NCI-H1105 treated with DMSO at 0.1 percent for 48 hours (cell line): ENCODE measurements at places on chromosomes 7 and 10.

GRCh38 chr10:69573056-69573806 is at the start of gene NEUROG3:
NEUROG3 (minus strand) TSS chr10:69573422; CDS start chr10:69573043, 379 bp downstream.
- peak; percentile 56 for DNase-seq

DNA sequence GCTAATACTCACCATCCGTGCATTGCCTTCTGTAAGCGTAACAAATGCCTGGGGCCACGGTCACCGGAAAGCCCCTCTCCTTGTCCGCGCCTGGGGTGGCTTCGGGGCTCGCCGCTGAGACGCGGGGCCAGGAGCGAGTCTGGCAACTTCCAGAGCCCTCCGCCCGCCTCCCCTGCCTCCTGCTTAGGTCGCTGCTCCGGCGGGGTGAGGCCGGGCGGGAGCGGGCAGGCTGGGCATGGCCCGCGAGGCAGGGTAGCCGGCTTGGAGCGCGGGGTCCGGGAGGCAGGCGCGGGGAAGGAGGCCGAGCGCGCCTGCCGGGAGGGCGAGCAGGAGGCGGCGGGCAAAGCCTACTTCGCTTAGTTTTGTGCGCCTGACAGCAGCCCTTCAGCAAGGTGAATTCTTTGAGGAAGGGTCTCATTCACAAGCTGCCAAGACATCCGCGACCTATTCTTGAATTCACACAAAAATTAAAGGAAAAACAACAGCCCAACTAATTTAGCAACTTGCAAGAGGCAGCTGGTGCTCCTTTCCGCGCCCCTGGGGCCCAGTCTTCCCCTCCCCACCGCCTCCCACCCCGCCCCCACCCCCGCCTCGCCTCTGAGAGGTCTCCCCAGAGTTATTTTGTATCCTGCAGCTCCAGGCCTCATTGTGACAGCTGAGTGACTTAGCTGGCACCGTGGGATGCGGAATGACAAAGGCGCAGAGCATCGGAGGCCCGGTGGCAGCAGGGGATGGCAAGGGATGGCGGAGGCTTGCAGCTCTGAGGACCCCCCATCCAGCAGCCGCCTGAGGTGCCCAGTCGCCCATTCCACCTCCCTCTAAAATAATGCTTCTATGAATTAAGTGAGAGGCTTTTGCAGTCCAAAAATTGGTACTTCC is 12.8 kb upstream of the KAT6B start:
- DNase-seq, result no peak

- no peak for DNase-seq
Measured at GRCh38 chr10:27815846-27816245, 70.2 kb upstream of the MKX start.

DNA sequence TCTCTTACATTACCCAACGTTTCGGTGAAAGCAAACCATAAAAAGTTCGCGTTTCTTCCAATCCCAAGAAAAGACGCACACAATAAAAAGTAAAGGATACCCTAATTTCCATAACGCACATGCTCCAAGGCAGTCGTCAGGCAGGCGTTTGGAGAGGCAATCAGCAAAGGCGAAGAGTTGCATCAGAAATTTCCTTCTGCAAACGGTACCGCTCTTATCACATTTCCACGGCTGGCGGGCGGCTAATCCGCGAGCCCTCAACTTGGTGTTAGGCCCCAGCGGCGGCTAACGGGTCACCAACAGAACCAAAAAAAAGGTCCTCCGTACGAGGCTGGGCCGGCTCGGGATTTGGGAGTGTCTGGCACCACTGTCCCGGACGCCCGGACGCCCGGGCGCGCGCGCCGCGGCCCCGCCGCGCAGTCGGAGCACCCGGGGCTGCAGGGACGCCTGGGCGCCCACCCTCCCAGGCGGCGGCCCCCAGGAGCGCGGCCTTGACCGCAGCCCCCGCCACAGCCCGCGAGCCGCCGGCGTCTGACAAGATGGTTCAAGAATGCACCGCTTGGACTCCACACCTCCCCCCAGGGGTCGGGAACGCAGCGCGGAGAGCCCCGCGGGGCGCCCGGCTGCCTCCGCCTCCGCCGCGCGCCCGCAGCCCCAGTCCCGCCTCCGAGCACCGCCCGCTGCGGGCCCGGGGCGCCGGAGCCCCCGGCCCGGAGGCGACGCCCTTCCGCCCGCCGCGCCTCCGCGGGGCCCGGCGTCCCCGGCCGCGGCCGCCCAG is 9.8 kb upstream of the GRB10 start:
- DNase-seq, result peak; percentile 10
